ENCODE measurements at places on chromosomes 6 and 20.
A peak's percentile ranks its signal among the peaks of the same experiment; 100 is the strongest.

- DNase-seq = no peak
Observed at GRCh38 chr6:39420300-39421265, 98.1 kb upstream of the KCNK16 start.

DNA sequence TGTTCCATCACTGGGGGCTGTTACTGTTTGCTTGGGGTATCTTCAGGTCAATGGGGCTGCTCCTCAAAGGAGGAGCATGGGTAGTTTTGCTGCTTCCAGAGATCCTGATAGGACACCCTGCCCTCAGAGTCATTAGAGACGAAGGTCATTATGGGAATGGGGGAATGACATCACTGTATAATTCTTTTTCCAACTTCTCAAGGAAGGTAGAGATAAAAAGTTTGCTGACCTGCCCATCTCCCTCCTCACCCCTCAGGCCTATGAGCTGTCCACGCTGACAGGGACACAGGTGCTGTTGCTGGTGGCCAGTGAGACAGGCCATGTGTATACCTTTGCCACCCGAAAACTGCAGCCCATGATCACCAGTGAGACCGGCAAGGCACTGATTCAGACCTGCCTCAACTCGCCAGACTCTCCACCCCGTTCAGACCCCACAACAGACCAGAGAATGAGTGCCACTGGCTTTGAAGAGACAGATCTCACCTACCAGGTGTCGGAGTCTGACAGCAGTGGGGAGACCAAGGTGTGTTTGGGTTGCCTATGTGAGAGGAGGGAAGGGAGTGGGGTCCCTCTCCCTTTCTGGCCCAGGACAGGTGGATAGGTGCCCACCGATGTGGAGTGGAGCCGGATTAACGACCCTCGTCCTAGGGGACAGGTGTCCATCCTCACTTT is 2.7 kb downstream of the SRF start:
- no peak for DNase-seq

DNA sequence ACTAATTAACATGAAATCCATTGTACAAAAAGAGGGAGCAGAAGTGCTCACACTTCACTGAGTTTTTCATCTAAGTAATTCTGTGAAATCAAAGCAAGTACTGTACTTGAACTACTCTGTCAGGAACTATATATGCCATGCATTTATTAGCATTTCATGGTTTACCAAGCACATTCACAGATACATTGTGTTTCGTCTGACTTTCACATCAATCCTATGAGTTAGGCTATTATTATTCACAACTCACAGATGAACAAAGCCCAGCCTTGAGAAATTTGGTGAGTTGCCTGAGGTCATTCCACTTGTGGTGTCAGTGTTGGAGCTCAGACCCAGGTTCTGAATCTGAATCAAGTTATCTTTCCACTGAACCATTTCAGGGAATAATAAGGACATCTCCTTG is 33.7 kb upstream of the TENT5A start:
- no peak for DNase-seq

- peak; percentile 3 for DNase-seq
Observed at GRCh38 chr6:25601800-25602673, 50.0 kb upstream of the SCGN start.

- no peak for DNase-seq
Observed at GRCh38 chr20:37202267-37202943, 23.1 kb upstream of the MROH8 start.

DNA sequence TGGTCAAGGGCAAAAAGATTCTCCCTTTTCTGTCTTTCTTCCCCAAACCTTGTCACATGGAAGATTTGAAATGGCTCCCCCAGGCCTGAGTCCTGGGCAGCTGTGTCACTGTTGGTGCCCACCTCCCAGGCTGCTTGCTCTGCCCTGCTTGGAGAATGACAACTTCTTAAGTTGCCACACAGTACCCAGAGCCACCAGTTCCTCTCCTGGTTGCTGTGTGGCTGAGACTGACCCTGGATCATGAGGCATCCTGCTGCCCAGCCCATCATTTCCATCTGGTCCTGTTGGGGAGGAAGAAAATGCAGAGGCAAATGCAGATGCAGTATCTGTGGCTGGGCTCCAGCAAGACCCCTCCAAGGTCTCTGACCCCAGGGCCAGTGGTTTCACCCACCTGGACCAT is 113.7 kb downstream of the PHACTR3 start:
- no peak for DNase-seq

DNA sequence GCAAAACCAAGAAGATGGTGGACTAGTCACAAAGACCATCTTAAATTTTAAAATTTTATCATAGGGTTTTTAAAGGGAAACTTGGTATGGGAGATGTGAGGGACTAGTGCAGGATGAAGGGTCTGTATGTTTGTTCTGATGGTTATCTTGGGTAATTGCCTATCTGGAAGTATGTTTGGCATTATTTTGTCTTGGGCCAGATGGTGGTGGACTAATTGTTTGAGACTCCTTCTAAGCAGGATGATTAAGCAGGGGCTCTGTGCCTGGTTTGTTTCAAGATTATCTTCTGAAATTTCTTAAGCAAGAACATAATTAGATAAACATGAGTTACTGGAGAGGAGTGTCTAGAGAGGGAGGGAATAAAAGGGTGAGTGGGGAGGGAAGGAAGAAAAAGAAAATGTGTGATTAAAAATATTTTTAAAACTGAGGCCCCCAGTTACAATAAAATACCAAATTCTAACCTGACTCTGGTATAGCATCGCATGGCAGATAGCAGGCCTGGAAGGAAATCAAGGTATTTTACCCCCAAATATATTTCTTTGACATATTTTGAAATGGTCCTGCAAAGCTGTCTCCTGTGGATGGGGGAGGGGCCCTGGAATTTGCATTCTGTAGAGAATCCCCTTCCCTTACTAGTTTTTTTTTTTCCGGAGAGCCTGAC is 49.9 kb upstream of the FAM184A start:
- no peak for DNase-seq

- DNase-seq = no peak
Observed at GRCh38 chr6:168724669-168725570, 283.9 kb downstream of the SMOC2 start.
